ENCODE measurements at places on chromosomes 7 and 10. TPM values are rescaled to one million over a fixed set of nuclear protein-coding genes. Genes with fewer than 3 reads are reported as not detected.

DNA sequence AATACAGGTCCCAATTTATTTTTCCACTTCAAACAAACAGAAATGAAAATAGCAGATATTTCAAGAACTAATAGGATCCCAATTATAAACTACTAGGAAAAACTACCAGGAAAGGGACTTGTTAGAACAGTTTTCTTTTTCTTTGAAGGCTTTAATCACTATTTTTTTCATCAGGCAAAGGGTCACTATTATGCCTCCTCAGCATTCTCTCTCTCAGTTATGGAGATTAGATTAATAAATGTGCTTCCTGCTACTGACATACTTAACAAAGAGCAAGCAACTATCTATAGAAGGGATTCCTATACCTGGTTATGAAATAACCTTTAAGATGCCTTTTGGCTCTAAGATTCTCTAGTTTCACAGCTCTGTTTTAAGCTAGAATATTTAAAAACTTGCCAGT, 71.0 kb upstream of the OGDHL start:
- DNase-seq, result no peak
- peaks cover 52% of the 10 kb centered on the region for H3K36me3 ChIP-seq
- H3K27ac ChIP-seq, result no peak overlapping the region
- H3K27me3 ChIP-seq, result no peaks in the 10 kb centered on the region

DNA sequence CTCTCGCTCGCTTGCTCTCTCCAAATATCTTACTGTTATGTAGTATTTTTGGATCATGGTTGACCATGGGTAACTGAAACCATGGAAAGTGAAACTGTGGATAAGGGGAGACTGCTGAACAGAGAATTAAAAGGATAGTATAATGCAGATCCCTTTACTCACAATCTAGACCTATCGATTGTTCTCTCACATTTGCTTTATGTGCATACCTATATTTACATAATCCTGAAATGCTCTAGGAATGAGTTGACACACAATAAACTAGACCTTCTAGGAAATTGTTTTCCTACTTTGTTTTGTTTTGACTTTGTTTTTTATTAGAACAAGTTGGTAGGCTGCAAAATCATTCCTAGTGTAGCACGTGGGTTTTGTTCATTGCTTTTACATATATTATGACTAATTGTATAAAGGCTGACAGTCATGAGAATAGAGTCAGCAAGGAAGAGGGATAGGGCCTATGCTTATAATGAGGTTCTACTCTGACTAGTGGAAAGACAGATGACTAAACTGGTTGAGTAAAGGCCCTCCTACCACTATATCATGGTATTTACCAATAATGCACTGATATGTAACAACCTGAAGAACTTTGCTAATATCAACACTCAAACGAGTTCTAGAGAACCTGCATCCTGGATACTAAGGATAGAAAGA, 175.3 kb upstream of the TARP start:
- no peaks in the 10 kb centered on the region for H3K36me3 ChIP-seq
- no peak overlapping the region for H3K27ac ChIP-seq
- no peak overlapping the region for H3K4me3 ChIP-seq

DNA sequence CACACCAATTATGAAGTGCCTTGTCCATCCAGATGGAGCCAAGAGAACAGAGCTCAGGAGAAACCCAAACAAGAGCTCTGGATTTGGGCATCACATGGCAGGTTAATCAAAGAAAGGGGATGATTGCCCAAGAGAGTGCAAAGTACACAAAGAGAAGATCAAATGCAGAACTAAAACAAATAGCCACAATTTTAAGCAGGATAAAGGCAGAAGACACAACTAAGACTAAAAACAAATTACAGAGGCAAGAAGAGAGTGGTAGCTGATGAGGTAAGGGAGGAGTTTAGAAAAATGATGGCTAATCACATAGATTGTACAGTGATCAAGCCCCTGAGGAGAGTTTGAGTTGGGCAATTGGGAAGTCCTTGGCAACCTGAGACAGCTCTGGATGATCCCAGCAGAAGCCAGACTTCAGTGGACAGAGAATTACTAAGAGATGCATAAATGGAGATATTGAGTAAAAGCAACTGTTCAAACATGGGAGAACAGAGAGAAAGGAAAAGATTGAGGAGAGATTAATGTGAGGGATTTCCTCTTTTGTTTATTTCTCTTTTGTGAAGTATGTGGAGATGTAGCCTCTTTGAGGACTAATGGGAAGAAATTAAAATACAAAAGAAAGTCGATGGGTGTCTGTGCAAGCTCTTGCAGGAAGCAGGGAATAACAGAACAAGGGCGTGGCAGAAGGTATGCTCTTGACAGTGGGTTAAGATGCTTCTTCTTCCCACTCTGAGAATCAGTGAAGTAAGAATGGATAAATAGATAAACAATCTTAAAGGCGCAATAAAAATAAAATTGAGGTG, 101.9 kb downstream of the LRRN3 start:
- DNase-seq, result no peak
- no peak overlapping the region for H3K4me3 ChIP-seq
- H3K27me3 ChIP-seq, result no peaks in the 10 kb centered on the region
- no peaks in the 10 kb centered on the region for H3K4me1 ChIP-seq
- no peak overlapping the region for H3K27ac ChIP-seq

DNA sequence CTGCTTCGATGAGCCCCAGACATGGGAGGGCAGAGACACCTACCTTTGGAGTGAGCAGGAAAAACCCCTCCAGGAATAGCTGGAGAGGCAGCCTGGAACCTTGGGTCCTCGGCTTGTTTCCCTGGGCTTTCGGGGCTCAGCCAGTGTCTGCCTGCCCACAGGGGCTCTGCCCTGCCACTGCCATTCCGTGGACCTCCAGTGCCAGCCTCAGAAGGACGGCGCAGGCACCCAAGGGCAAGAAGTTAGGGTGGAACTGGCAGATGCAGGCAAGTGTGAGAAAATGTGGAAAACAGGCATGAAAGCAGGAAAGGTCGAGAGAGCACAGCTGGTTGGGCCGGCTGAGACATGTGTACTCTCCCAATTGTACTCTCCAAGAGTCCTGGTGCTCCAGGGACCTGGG, 281.5 kb downstream of the GRID1 start:
- H3K4me1 ChIP-seq, result no peaks in the 10 kb centered on the region
- no peaks in the 10 kb centered on the region for H3K36me3 ChIP-seq
- H3K4me3 ChIP-seq, result no peak overlapping the region
- DNase-seq, result no peak
- peaks cover 59% of the 10 kb centered on the region for H3K27me3 ChIP-seq
- H3K27ac ChIP-seq, result no peak overlapping the region

DNA sequence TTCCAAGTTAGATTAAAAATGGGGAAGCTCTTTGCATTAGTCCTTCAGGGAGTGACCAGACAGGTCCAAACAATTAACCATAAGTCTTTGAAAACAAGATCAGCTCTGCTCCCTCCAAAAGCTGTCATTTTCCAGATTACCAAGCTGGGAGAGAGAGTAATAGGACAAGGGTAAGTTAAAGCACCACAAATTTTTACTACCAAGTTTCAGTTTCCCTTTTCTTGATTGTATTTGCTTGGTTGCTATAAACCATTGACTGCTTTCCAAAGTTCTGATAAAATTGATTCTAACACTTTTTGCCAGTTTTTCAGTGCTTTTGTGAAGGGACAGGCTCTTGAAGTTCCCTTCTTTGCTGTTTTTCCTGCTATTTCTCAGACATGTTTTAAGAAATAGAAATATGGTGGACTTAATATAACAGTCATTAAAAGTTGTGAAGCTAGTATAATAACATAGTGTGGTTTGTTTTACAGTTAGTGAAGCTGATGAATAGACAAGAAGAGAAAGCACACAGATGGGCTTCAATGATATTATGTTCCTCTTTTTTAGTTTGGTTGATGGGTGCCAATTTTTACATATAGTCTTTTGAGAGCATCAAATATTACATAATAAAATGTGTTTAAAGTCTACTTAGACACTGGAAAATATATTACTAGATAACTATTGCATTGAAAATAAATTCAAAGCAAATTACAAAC, 40.0 kb upstream of the ZNF365 start:
- no peak overlapping the region for H3K4me3 ChIP-seq
- no peaks in the 10 kb centered on the region for H3K27me3 ChIP-seq
- H3K27ac ChIP-seq, result no peak overlapping the region
- H3K36me3 ChIP-seq, result no peaks in the 10 kb centered on the region

GRCh38 chr7:158530800-158531609, 56.6 kb downstream of the PTPRN2 start:
- H3K4me1 ChIP-seq, result no peaks in the 10 kb centered on the region
- H3K36me3 ChIP-seq, result no peaks in the 10 kb centered on the region
- no peak for DNase-seq
- H3K27ac ChIP-seq, result no peak overlapping the region

DNA sequence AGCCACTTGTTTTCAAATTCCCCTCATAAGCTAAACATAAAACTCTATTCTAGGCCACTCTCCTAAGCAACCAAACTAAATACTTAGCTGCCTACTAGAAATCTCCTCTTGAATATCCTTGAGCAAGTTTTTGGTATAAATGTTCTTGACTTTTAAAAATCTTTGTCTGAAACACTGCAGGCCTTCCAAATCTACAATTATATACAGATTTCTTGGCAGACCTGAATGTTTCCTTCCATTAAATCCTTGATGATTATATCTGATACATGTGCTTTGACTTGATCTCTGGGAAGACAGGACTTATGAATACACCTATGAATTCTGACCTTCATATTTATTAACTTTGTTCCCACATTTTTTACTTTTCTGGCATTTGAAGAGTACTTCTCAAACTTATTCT, 314.5 kb downstream of the CACNA2D1 start:
- H3K4me3 ChIP-seq, result no peak overlapping the region
- H3K27ac ChIP-seq, result no peak overlapping the region
- no peak for DNase-seq
- H3K36me3 ChIP-seq, result peaks cover 5% of the 10 kb centered on the region

- no peak overlapping the region for H3K4me3 ChIP-seq
- H3K36me3 ChIP-seq, result no peaks in the 10 kb centered on the region
- H3K27ac ChIP-seq, result no peak overlapping the region
- H3K4me1 ChIP-seq, result no peaks in the 10 kb centered on the region
- H3K27me3 ChIP-seq, result peaks cover 7% of the 10 kb centered on the region
Observed at GRCh38 chr7:8314566-8314965, 52.6 kb upstream of the ICA1 start.

- peaks cover 59% of the 10 kb centered on the region for H3K4me1 ChIP-seq
- H3K36me3 ChIP-seq, result no peaks in the 10 kb centered on the region
- H3K27me3 ChIP-seq, result no peaks in the 10 kb centered on the region
- peak; percentile 70 for DNase-seq
Observed at GRCh38 chr7:66748791-66749190, 8.3 kb downstream of the RABGEF1 start.

GRCh38 chr10:5628451-5629302, 37.7 kb downstream of the ASB13 start:
- H3K27ac ChIP-seq, result peak overlapping the region; percentile 58
- DNase-seq, result no peak
- peak overlapping the region; percentile 50 for H3K4me3 ChIP-seq
- no peaks in the 10 kb centered on the region for H3K36me3 ChIP-seq

GRID2IP gene
- not detected for total RNA-seq

PLEKHS1 gene
- not detected for total RNA-seq

CNPY1 gene
- total RNA-seq, result not detected

MYH16 gene
- not detected for total RNA-seq

TCAF2 gene
- 0.22 TPM for total RNA-seq

PSMA2 gene
- 77.7 TPM for total RNA-seq

C10orf143 gene
- total RNA-seq, result 1.7 TPM
